ENCODE measurements at places on chromosomes 12 and 14.

DNA sequence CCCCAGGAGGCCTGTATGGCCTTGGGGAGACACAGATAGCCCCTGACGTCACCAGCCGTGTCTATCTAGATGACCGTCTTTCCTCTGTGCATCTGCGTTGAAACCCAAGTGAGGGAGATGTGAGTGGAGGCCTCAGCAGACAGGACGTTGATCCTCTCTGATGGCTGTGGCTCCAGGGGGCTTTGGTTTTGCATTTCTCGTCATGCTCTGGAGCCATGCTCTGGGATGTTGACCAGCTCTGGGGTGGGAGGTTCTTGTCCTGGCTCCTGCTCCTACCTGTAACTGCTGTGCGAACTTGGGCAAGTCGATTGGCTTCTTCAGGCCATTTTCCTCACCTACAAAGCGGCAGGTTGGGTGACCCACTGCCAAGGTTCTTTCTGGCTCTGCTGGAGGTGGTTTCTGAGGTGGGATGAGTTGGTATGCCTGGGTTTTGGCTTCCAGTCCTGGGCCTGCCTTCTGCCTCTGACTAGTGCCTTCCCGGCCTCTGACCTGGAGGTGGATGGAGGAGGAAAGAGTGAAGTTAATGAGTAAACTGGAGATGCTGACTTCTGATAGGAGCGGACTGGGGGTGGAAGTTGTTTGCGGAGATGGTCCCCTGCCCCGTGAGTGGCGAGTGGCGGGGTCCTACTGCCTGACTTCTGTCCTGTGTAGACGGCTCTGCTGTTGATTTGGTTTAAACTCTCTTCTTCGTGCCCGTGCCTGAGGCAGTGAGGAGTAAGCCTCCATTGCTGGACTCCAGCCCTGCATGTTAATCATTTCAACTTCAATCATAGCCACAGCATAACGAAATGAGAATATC, 8.4 kb downstream of the TSPAN9 start:
- DNase-seq = peak; percentile 71

DNA sequence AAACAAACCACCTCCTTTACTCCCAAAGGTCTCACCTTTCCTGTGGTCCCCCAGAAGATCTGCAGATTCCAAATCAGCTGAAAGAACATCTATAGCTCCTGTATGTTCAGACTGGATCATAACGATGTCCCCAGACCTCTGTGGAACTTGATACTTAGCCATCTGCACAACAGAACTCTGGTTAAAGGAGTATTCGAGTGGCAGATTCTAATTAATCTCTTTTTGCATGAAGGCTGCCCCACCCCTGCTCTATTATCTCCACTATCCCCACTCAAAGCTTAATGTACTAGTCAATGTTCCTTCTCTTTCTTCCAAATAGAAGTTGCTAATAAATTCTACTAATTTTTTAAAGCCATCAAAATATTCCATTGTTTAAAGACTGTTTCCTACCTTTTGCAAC, 22.8 kb downstream of the GSTZ1 start:
- DNase-seq = no peak

GRCh38 chr14:29458547-29458946, 469.1 kb downstream of the PRKD1 start:
- DNase-seq = no peak

GRCh38 chr12:88638388-88638787, 58.1 kb upstream of the KITLG start:
- DNase-seq = no peak

DNA sequence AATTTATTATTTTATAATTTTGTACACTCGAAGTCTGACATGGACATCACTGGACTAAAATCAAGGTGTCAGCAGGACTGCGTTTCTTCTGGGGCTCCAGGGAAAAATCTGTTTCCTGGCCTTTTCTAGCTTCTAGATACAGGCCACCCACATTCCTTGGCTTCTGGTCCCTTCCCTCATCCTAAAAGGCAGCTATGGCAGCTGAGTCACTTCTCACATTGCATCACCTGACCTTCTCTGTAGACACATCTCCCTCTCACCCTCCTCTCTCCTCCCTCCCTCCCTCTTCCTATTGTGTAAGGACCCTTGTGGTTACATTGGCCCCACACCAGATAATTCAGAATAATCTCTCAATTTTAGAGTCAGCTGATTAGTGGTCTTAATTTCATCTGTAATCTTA, 92.4 kb downstream of the RPS6KA5 start:
- DNase-seq = no peak

GRCh38 chr12:26736563-26737486, 96.2 kb downstream of the ITPR2 start:
- DNase-seq = no peak

- no peak for DNase-seq
These were observed 15.0 kb downstream of the MAP3K9 start for GRCh38 chr14:70794294-70794693.

GRCh38 chr12:47995981-47996401, 8.3 kb downstream of the COL2A1 start:
- DNase-seq = no peak

DNA sequence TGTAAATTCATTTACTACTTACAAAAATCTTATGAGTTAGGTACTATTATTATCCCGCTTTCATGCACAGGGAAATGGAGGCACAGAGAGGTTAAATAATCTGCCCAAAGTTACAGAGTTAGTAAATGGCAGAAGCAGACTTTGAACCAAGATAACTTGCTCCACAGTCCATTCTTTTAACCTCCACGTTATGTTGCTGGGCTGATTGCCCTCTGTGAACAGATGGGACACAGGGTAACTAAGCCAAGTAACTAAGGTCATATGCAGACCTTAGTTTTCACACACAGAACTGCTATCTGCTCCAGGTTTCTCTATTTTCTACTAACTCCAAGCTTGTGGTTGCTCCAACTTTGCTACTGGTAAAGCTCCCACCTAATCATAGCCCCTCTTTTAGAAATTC, 147.1 kb upstream of the IFNG-AS1 start:
- DNase-seq = no peak

DNA sequence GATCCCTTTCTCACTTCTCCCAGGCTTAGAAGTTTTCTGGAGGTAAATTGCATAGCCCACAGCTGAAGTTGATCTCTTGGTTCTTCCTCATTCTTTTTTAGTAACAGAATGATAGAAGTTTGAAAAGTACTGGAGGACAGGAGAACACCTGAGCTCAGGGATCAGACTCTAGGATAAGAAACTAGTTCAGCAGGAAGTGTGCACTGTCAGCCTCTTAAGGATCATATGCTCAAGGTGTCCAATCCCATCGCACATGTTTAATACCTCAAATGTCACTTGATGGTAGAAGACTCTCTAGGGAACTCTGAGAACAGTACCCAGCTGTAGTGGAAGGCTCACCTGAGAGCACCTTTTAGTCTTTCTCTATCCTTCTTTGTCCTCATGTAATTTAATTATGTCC, 14.7 kb upstream of the LIMA1 start:
- no peak for DNase-seq

- DNase-seq = no peak
These were observed 419.7 kb upstream of the PRICKLE1 start for GRCh38 chr12:43008953-43009845.

GRCh38 chr12:47387994-47388393, 308.2 kb upstream of the AMIGO2 start:
- no peak for DNase-seq

- no peak for DNase-seq
These were observed 193.2 kb upstream of the IGF1 start for GRCh38 chr12:102673606-102674005.

DNA sequence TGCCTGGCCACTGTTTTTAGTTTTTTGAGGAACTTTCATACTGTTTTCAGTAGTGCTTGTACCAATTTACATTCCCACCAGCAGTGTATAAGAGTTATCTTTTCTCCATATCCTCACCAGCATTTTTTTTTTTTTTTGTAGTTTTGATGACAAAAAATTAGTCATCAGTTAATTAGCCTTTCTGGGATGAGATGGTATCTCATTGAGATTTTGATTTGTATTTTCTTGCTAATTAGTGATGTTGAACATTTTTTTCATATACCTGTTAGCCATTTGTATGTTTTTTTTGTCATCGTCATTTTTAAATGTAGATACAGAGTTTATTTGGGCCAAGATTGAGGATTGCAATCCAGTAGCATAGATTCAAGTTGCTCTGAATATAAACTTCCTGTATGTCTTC, 19.3 kb downstream of the TBC1D15 start:
- DNase-seq = no peak

- no peak for DNase-seq
These were observed 15.5 kb upstream of the TMX1 start for GRCh38 chr14:51224551-51224950.

DNA sequence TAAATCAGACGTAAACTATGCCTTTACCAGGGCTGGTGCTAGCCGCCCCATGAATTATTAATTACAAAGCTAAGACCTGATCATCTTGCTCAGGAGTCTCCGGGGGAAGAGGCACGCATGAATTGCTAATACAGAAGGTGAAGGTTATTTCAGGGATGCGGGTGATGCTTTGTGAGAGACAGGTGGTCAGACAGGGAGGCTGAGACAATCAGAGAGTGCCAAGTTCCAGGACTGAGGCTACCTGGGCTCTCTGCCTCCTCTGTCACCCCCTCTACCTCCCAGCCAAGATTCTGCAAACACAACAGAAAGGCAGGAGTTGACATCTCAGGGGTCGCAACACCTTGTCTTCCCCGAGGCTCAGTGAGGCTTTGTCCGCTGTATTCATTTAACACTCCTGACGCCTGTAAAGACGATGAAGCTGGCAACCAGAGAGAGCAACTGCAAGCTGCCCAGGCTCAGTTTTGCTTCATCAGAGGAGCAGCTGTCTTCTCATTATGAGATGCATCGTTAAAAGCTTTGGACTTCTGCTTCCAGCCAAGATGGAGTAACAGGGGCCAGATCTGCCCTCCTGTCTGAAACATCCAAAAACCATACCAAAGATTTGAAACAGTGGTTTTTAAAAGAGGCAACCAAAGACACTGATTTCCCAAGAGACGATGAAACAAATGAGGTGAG, 46.6 kb downstream of the PRIMA1 start:
- DNase-seq = no peak

DNA sequence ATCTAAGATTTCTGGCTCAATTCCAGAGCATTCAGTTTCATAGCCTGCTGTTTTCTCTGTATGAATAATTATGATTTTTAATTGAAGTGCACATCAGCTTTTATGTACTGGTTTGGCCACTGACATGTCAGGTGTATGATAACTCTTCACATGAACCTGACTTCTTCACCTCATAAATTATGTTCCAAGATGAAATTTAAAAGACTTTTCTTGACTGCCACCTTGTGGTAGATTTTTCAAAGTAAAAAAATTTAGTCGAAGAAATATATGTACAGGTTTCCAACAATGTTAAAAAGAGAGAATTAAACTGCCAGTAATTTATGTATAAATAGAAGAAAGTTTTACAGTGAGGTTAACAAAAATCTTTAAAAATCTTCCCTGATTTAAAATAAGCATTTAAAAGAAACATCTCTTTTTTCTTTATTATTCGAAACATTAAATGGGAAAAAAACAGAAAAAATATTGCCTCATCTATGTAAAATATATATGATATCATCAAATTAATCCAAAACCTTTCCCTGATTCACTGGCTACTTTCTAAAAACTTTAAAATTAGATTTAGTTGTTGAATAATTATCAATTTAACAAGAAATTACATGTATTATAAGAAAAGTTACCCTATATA, 124.9 kb upstream of the ATXN7L3B start:
- no peak for DNase-seq

GRCh38 chr12:28223025-28223554, 32.8 kb downstream of the CCDC91 start:
- no peak for DNase-seq

GRCh38 chr12:42935756-42936155, 346.2 kb upstream of the PRICKLE1 start:
- no peak for DNase-seq

- no peak for DNase-seq
These were observed 87.4 kb upstream of the SLC38A2 start for GRCh38 chr12:46459861-46460545.

GRCh38 chr12:97764700-97765099, 302.1 kb downstream of the RMST start:
- DNase-seq = no peak

DNA sequence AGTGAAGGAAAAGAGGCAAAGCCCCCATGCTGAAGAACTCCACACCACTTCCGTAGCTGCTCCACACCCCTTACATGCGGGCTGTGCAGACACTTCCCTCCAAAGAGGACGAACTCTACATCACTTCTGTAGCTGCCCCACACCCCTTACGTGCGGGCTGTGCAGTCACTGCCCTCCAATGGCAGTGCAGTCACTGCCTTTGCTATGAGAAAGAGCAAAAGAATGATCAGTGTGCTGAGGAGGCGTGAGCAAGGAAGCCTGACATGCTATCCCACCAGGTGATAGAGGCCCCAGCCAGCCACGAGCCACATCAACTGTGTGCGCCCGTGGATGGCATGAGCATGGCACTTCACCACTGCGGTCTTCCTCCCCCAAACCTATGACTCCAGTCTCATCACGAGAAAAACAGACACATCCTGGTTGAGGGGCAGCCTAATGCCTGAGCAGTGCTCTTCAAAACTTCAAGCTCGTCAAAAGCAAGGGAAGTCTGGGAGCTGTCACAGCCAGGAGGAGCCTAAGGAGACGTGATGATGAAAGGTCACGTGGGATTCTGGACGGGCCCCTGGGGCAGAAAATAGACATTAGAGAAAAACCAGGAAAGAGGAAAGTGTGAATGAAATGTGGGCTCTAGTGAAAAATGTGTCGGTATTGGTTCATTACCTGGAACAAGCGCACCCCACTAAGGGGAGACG, 60.8 kb upstream of the C14orf180 start:
- DNase-seq = no peak

DNA sequence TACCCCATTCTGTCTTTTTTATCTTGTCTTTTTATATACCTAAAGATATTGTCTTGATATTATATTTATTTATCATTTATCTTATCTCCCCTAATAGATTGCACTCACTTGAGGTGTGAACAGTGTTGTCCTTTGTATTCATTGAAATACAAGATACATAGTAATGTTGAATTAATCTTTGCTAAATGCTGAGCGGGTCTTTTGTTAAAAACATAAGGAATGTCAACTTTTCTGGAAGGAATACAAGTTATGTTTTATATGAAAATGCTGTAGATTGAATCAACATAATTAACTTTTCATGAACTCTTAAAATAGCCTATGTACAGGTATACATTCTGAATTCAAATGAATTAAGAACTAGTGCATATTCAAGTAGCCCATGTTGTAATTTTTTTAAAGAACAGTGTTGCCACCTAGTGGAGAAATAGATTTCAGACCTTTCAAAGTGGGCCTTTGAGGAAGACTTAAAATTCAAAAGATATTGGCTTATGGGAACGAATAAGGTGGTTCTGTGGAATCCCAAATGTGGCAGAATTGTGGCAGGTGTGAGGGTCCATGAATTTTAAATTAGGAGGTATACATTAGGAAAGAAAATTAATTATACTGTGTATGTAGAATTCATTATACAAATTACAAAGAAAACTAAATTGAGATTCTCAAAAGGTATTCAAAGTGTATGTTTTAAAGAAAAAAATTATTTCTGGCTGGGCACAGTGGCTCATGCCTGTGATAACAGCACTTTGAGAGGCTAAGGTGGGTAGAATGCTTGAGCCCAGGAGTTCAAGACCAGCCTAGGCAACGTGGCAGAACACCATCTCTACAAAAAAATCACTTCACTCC, 19.1 kb downstream of the BBOF1 start:
- DNase-seq = no peak

All from endodermal cell (in vitro differentiated cells).